Pancreas (tissue), 10 donors: ENCODE measurements at places on chromosomes 7 and 10.

DNA sequence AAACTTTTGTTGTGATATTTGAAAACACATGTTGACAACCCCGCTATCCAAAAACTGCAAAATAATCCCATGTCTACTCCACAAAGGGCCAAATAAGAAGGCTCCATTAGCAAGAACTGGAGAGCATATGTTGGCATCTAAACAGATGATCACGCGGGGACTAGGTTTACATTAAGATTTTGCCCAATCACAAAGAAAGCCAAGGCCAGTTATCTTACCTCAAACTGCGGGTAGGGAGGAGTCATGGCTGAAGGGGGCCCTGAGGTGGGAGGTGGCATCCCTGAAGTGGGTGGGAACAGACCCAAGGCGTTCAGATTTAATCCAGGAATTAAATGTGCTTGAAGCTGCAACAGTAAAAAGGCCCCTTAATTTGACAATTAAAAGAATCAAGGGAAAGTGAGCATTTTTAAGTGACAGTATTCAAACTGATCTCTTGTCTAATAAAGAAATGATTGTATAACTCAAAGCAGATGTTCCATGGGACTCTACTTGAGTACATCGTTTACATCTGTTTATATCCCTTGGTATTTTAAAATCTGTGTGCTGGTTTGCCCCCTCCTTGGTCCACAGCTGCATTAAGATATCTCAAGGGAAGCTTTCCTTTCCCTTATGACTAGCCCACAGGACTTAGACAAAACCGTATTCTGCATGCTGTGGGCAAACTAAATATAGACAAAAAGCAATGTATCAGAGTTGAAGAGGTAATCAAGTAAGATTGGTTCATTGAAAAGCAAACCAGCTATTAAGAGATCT lies 42.9 kb downstream of the MALSU1 start:
- DNase-seq, result no peak

DNA sequence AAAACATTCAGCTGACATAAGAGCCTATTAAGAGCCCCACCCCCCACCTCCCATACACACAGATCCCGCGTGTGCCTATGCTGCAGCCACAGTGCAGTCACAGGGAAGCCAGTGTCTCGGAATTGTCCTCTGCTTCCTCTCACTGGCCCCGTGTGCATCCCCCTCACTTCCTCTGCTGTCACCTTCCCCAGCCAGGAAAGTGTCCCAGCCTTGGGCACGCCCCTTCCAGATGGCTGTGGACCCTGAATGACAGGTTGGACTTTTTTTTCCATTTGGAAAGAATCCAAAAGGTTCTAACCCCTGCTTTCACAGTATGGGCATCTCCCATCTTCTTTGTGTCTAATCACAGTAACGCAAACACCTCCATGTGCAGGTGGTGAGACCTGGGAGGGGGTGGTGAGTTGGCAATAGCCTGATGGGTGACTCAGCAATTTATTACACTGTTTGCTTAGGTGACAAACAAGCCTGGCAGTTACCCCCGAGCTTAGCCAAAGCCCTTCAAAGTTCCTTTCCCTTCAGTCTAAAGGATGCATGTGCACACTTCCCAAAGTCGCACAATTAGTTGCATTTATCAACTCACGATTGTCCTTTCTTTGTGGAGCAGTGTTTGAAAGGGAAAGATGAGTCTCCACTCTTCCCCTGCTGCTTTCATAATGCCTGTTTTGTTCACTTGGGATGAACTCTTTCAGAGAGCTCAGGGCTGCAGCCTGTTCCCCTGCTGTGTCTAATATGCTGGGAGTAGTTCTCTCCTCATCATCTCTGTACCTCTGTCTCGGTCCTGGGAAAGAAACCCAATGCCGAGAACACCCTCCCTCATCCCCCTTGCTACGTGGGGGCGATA lies 67.5 kb upstream of the EFCAB10 start:
- peak; percentile 39 for DNase-seq

GRCh38 chr7:27180431-27181420 lies 4.3 kb downstream of the HOXA11 start:
- DNase-seq, result peak; percentile 52

- DNase-seq, result no peak
Observed at GRCh38 chr10:50044941-50045664, 22.7 kb upstream of the WASHC2A start.

GRCh38 chr10:119637631-119638030 lies 13.5 kb upstream of the BAG3 start:
- DNase-seq, result no peak

- DNase-seq, result no peak
Observed at GRCh38 chr7:139583826-139584553, 60.5 kb downstream of the CLEC2L start.

GRCh38 chr7:91876391-91877133 lies 3.9 kb downstream of the MTERF1 start:
- DNase-seq, result no peak

- DNase-seq, result no peak
Observed at GRCh38 chr10:69446650-69447151, 4.6 kb upstream of the TSPAN15 start.
